ENCODE measurements at places on chromosomes 6 and 20. TPM values are rescaled to one million over a fixed set of nuclear protein-coding genes. Genes with fewer than 3 reads are reported as not detected.

GRCh38 chr6:125850361-125850760 lies 59.6 kb downstream of the NCOA7 start:
- no peak for DNase-seq

- no peak for DNase-seq
These were observed 60.2 kb downstream of the CTCFL start for GRCh38 chr20:57464642-57465211.

DNA sequence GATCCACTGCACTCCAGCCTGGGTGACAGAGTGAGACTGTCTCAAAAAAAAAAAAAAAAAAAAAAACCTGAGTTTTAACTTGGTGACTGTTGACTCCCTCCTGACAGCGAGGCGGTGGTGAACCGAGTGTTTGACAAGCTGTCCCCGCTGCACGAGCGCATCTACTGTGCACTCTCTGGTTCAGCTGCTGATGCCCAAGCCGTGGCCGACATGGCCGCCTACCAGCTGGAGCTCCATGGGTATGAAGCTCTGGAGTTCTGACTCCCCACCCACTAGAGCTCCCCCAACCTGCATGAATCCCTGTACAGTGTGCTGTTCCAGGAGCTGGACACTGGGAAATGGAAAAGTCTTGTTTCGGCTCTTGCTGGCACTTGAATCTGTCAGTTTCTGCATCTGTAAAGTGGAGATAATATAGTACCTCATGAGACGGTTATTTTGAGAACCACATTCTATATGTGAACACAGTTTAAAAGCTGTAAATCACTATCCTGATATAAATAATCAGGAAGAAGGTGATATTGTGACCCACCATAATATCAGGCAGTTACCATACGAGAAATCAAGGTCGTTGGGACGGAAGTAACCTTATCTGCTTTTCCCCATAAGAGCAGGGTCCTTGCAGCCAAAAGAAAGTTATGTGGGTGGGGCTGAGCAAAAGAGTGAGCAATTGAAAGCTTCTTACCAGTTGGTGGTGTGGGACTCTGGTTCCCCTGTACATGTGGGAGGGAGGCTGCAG lies 3.3 kb downstream of the PSMB9 start:
- no peak for DNase-seq

- DNase-seq, result no peak
These were observed 4.6 kb downstream of the METTL24 start for GRCh38 chr6:110353457-110354001.

The SLPI gene
- total RNA-seq, result not detected

DNA sequence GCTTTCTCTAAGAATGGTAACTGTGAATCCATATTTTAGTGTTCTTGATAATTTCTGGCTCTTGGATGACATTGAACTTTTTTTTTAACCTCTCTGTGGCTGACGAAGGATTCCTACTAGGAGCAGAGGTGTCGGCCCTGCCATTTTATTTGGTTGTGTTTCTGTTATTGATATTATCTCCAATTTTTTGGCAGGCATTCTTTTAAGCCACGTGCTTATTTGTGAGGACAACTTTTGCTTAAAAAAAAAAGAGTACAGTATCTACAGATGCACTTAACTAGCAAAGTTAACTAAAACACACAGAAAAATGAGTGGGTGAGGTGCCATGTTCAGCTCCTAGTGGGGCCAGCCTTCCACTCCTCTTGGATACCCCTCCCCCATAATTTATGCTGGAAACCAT lies 1.1 kb downstream of the FANCE start:
- no peak for DNase-seq

DNA sequence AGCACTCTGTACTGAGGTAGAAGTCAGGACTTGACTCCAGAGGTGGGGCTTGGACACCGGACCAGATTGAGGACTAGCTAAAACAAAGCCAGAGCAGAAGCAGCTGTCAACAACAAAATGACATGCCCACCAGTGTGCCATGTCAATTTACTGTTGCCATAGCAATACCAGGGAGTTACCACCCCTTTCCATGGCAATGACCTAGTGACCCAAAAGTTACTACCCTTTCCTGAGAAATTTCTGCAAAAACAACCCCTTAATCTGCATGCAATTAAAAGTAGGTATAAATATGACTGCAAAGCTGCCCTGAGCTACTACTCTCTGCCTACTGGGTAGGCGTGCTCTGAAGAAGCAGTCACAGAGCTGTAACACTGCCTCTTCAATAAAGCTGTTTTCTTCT lies 21.0 kb downstream of the MAP3K5 start:
- no peak for DNase-seq

GRCh38 chr6:108966855-108967755 lies 118.9 kb downstream of the ARMC2 start:
- DNase-seq, result peak; percentile 48

DNA sequence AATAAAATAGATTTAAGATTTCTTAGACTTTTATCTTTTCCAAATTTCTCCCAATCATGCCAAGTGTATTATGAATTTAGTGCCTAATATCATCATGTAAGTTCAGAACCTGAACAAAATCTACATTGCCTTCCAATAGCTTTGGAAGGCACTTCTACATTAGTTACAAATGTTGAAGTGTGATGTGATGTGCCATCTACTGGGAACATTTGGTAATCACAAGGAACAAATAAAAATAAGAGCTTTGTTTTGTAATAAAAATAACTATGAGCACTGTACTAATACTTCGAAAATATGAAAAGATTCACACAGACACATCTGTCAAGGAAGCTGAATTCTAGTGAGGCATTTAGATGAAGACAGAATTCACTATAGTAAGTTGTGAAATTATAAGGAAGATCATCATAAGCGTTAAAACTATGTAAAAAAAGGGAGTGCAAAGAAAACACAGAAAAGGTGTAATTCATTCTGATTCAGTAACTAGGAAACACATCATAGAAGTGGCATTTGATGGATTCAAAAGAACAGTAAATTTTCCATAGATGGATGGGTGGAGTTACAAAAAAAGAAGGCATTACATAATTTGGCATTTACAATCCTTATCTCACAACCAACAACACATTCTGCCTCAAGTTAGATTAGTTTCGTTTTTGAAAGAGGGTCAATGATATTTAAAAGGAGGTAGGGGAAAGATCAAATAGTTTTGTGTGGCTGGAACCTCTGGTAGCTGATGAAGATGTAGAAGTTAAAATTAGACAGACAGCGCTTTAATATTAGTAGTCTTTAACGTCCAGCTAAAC lies 161.0 kb downstream of the ASCC3 start:
- peak; percentile 1 for DNase-seq

DNA sequence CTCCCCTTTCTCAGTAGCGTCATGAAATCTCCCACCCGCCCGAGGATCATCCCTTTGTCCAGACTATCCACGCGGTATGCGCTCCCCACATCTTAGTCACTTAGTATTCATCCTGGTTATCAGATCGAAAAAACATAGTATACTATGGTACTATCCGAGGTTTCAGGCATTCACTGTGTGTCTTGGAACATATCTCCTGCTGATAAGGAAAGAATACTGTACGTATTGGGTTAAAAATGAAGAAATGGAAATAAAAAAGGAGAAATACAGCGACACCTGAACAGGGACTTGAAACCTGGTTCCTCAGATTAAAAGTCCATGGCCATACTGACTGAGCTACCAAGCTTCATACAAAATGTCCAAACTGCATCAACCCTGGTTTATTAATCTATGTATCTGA lies 14.0 kb downstream of the HMGN4 start:
- no peak for DNase-seq

DNA sequence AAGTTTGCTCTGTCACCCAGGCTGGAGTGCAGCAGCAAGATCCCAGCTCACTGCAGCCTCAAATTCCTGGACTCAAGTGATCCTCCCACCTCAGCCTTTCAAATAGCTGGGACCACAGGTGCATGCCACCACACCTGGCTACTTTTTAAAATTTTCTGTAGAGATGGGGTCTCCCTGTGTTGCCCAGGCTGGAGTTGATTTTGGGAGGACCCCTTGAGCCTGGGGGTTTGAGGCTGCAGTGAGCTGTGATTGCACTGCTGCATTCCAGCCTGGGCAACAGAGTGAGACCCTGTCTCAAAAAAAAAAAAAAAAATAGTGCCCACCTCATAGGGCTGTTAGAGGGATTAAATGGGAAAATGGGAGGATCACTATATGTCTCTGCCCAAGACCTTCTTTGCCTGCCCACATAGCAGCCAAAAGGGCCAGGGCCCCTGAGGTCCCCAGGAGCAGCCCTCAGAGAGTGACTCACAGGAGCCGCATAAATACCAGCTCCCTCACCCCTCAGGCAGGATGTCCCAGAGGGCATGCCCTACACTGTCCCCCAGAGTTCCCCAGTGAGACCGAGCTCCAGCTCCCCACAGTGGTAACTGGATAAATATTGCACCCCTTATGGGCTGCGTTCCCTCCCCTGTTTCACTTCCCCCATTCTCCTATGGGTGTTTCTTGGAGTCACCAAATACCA lies 11.7 kb upstream of the MDGA1 start:
- no peak for DNase-seq

- DNase-seq, result no peak
These were observed 30.2 kb upstream of the RNF8 start for GRCh38 chr6:37323580-37323979.

The PTGIS gene
- total RNA-seq, result 14.3 TPM

DNA sequence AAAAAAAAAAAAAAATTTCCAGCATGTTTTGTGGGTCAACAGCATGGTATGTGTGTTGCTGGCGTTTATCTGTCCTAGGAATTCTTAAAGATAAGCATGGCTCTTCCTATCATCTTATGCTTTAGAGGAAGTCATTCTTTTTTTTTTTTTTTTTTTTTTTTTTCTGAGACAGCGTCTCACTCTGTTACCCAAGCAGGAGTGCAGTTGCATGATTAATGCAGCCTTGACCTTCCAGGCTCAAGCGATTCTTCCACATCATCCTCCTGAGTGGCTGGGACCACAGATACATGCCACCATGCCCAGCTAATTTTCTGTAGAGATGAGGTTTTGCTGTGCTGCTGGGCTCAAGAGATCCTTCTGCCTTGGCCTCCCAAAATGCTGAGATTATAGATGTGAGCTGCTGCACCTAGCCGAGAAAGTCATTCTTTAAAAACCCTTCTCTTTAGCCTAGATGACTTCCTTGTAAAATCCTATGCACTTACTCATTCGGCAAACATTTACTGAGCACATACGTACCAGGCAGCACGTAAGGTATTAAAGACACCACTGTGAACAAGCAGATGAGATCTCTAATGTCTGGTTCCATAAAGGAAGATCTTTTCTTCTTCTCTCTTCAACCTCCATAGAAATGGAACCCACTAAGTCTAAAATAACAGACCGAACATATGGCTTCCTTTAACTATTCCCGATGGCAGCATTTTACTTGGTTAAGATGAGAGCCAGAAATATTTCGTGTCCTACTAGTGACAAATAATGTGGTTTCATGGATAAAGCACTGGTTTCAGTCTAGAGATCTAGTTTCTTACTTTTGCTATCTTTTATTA lies 122.4 kb downstream of the RIN2 start:
- no peak for DNase-seq

- peak; percentile 66 for DNase-seq
These were observed 130.6 kb downstream of the BCAS1 start for GRCh38 chr20:53939572-53940359.

The PSORS1C1 gene
- total RNA-seq, result not detected

DNA sequence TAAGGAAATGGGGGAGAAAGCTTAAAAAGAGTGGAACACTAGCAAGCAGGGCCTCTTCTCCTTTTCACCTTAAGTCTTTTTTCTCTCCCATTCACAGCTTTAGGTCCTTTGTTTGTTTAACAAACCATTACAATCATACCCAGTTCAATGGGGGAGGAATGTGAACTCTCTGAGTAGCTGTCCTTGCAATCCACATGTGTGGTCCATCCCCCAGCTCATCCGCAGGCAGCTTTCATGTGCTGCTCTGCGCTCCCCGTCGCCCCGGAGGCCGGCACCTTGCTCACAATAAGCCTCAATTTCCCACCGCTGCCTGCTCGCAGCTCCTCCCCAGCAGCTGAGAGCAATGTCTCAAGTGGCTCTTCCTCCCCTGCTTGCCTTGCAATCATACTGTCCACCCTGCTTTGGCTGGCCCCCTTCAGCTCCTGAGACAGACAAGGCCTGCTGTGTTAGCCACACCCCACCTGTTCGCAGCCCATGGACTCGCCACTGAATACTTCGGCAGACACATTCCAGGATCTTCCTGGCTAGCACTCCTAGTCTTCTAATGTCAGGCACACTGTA lies 49.1 kb downstream of the PLAGL1 start:
- peak; percentile 64 for DNase-seq

- no peak for DNase-seq
These were observed 708.3 kb downstream of the HDGFL1 start for GRCh38 chr6:23277521-23278179.

GRCh38 chr6:52399511-52400312 lies 20.4 kb upstream of the EFHC1 start:
- DNase-seq, result peak; percentile 70

DNA sequence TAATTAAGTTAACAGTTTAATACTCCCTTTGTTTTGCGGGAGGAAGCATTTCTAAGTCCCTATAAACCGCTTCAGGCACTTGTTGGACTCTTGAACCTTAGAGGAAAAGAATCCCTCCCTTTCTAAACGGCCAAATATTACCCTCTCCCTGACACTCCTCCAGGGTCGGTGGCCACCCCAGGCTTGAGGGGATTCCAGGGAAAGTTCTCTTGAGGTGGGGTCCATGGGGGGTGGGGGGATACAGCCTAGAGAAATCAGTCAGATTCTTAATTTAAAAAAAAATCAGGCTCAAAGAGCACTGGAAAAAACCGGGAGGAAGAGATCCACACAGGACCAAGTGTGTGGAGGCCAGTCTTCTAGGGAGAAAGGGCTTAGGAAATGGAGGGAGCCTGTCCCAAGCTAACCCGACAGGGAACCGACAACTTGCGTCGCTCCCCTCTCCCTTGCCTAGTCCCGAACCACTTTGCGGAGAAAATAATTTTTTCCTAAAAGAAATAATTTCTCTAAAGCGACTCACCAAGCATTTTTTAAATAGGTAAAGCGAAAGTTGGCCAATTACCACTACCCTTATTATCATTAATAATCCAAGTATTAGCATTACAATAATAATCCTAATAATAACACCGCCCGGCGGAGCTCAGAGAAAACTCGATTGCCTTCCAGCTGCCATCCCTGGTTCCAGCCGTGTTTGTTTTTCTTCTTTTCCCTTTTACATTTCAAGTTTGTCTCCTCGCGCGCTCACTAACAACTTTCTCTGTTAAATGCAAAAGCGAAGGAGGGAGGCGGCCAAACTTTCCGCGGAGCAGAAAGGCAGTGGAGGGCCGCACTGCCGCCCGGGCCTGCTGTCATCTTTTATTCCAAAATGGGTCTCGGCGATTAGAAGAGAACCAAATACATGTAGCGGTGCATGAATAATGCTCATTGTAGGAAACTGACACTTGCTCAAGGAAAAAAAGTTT lies 4.8 kb downstream of the NR2E1 start:
- DNase-seq, result peak; percentile 78

- DNase-seq, result peak; percentile 33
These were observed 53.0 kb downstream of the ADAT2 start for GRCh38 chr6:143397227-143398222.

DNA sequence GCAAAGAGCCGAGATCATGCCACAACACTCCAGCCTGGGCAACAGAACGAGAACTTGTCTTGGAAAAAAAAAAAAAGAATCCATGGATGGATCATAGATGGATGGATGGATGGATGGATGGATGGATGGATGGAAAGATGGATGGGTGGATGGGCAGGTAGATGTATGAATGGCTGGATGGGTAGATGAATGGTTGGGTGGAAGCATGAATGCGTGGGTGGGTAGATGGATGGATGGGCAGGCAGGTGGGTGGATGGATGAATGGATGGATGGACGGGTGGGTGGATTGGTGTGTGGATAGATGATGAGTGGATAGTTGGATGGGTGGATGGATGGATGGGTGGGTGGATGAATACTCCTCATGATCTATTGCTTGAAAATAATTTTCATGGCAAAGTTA lies 1.4 kb downstream of the JPH2 start:
- DNase-seq, result no peak

- DNase-seq, result peak; percentile 18
These were observed 210.9 kb upstream of the HDDC2 start for GRCh38 chr6:125512621-125513020.

Data from H7 (cell line).